MCF 10A (cell line): ENCODE measurements at places on chromosomes 11 and 22.

DNA sequence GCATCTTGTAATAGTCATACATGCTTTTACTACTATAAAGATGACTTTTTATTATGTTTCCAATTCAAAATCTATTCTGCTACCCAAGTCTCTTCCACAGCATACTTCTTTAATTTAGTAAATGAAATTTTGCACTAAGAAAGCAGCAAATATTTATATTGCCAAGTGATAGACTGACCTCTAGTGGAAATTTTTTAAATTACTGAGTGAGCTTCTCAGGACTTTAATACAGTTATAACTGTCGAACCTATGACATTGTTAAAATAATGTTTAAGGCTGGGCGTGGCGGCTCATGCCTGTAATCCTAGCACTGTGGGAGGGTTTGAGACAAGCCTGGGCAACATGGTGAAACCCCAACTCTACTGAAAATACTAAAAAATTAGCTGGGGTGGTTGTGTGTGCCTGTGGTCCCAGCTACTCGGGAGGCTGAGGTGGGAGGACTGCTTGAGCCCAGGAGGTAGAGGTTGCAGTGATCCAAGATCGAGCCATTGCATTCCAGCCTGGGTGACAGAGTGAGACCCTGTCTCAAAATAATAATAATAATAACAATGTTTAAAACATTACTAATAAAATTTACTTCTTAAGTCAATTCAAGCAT, 27.3 kb downstream of the STK33 start:
- no peak overlapping the region for H3K27ac ChIP-seq
- peaks cover 6% of the 10 kb centered on the region for H3K4me1 ChIP-seq
- DNase-seq = peak; percentile 59
- peaks cover 38% of the 10 kb centered on the region for H3K27me3 ChIP-seq
- no peaks in the 10 kb centered on the region for H3K36me3 ChIP-seq

DNA sequence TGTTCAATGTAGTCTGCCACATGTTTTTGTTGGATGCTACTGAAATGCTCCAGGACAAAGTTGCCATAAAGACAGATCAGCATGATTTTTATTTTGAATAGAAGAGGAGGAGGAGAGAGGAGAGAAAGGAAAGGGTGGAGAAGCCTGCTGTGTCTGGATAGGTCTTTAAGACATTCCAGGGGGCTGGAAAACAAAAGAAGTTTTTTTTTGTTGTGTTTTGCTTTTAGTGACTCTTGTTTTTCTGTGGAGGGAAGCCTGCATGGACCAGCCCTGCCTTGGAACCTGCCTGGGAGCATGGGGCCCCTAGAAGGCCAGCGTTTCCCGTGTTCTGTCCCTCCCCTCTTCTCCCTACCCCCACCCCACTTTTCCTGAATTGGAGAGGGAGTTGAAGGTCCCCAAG, 2.3 kb downstream of the TSPAN18 start:
- no peaks in the 10 kb centered on the region for H3K4me1 ChIP-seq
- H3K27me3 ChIP-seq = peaks cover 33% of the 10 kb centered on the region
- no peak overlapping the region for H3K4me3 ChIP-seq
- H3K36me3 ChIP-seq = peaks cover 6% of the 10 kb centered on the region
- DNase-seq = no peak
- H3K27ac ChIP-seq = no peak overlapping the region

- H3K27me3 ChIP-seq = no peaks in the 10 kb centered on the region
- no peak for DNase-seq
- H3K27ac ChIP-seq = no peak overlapping the region
- no peaks in the 10 kb centered on the region for H3K36me3 ChIP-seq
- no peaks in the 10 kb centered on the region for H3K4me1 ChIP-seq
These were observed 52.3 kb upstream of the SOX6 start for GRCh38 chr11:16408619-16409018.

- peak; percentile 47 for DNase-seq
- no peaks in the 10 kb centered on the region for H3K36me3 ChIP-seq
- H3K27me3 ChIP-seq = peaks cover 76% of the 10 kb centered on the region
These were observed 718.8 kb downstream of the CNTN5 start for GRCh38 chr11:99739464-99740089.

DNA sequence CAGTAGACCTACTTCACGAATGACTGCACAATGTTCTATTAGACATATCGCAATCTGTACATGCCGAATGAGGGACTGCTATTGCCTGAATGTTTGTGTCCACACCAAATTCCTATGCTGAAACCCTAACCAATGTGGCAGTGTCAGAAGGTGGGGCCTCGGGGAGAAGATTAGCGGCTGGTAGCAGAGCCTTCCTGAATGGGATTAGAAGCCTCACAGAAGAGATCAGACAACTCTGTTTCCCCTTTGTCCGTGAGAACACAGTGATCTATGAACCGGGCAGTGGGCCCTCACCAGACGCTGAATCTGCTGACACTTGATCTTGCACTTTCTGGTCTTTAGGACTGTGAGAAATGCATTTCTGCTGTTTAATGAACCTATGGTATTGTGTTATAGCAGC, 33.1 kb downstream of the LRFN4 start:
- no peak for DNase-seq
- peaks cover 33% of the 10 kb centered on the region for H3K4me1 ChIP-seq
- no peaks in the 10 kb centered on the region for H3K27me3 ChIP-seq
- peaks cover 7% of the 10 kb centered on the region for H3K36me3 ChIP-seq
- H3K27ac ChIP-seq = no peak overlapping the region

DNA sequence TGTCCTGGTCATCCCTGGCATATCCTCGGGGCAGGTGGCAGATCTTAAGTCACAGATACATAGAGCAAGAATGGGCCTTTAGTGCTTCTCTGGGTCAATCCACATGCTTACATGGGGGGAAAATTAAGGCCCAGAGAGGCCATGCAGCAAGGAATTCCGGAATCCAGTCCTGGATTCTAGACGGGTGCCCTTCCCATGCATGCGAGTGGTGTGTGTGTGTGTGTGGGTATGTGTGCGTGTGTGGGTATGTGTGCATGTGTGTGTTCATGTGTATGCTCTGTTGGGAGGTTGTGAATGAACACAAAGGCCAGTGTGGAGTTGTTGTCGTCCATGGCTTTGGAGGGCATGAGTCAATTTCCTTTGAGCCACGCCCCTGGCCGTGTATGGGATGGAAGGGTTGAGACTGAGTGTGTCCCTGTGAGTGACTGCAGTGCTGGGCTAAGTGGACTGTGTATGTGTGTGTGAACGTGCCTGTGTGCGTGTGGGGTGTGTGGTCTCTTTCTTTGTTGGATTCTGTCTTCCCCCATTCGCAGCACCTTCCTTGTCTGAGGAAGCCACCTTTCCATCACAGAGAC, 33.4 kb upstream of the EIF3D start:
- peak overlapping the region; percentile 10 for H3K27ac ChIP-seq
- peaks cover 15% of the 10 kb centered on the region for H3K4me1 ChIP-seq
- peak; percentile 70 for DNase-seq
- peaks cover 8% of the 10 kb centered on the region for H3K27me3 ChIP-seq

- no peak for DNase-seq
- H3K27me3 ChIP-seq = no peaks in the 10 kb centered on the region
- peaks cover 27% of the 10 kb centered on the region for H3K4me1 ChIP-seq
- peaks cover 12% of the 10 kb centered on the region for H3K36me3 ChIP-seq
These were observed 267.8 kb downstream of the TBC1D22A start for GRCh38 chr22:47030143-47030661.

- peaks cover 56% of the 10 kb centered on the region for H3K36me3 ChIP-seq
- H3K27me3 ChIP-seq = no peaks in the 10 kb centered on the region
- DNase-seq = peak; percentile 63
- H3K4me3 ChIP-seq = peak overlapping the region; percentile 98
These were observed 844 bp downstream of the PCF11 start for GRCh38 chr11:83157594-83158356.

GRCh38 chr11:132540581-132540980, 991.7 kb downstream of the OPCML start:
- no peak for DNase-seq
- no peak overlapping the region for H3K27ac ChIP-seq
- no peak overlapping the region for H3K4me3 ChIP-seq

GRCh38 chr11:99432677-99433076, 411.9 kb downstream of the CNTN5 start:
- H3K4me3 ChIP-seq = no peak overlapping the region
- H3K36me3 ChIP-seq = no peaks in the 10 kb centered on the region
- peaks cover 62% of the 10 kb centered on the region for H3K27me3 ChIP-seq
- no peaks in the 10 kb centered on the region for H3K4me1 ChIP-seq
- no peak overlapping the region for H3K27ac ChIP-seq

DNA sequence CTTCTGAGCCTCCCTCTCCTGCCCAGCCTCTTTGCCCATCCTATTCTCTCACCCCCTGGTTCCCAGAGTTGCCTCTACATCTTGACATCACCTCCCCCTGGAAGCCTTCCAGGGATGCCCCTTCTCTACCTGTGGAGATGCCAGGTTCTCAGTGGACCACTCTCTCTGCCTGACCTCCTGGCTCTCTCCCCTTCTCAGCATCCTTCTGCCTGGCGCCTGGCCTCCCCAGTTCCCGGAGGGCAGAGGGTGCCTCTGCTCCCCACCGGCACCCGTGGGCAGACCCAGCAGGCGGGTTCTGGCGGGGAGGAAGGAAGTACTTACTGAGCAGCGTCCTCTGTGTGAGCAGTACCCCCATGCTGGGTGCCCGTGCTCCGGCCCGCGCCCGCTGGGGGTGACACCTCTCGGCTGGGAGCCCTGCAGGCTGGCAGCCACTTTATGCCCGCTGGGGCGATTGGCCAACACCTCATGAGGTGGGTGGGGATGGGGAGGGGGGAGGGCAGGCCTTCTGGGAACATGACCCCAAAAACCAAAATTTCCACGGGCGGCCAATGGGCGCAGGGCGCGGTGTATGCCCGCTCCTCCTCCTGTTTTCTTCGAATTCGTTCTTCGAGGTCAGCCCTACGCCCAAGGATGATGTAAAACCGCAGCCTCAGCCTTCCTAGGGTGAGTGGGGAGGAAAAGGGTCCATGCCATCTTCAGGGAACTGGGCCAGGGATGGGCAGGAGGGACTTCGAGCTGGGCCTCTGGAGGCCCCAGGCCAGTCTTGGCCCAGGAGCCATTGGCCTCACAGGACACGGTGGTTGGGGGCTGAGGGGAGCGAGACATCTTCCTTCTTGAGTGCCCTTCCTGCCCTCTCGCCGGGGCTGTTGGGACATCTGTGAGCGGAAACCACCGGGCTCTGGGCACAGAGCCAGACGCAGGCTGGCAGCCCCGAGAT, at the start of gene OSM:
Gene OSM (minus strand): TSS at position 407 of the 937 bp plus-strand sequence. CDS start 52 bp downstream, at position 355.
- no peaks in the 10 kb centered on the region for H3K36me3 ChIP-seq
- no peak for DNase-seq
- H3K4me1 ChIP-seq = peaks cover 6% of the 10 kb centered on the region
- no peak within 1 kb of the TSS for H3K27ac ChIP-seq
- no peaks in the 10 kb centered on the region for H3K27me3 ChIP-seq

GRCh38 chr11:120923866-120924508, 99.9 kb upstream of the TBCEL start:
- H3K27ac ChIP-seq = no peak overlapping the region
- H3K36me3 ChIP-seq = no peaks in the 10 kb centered on the region
- H3K4me1 ChIP-seq = no peaks in the 10 kb centered on the region
- DNase-seq = no peak
- peaks cover 27% of the 10 kb centered on the region for H3K27me3 ChIP-seq

- no peak overlapping the region for H3K27ac ChIP-seq
- no peak overlapping the region for H3K4me3 ChIP-seq
- no peak for DNase-seq
- no peaks in the 10 kb centered on the region for H3K36me3 ChIP-seq
These were observed 122.7 kb upstream of the GUCY1A2 start for GRCh38 chr11:107140983-107141382.

DNA sequence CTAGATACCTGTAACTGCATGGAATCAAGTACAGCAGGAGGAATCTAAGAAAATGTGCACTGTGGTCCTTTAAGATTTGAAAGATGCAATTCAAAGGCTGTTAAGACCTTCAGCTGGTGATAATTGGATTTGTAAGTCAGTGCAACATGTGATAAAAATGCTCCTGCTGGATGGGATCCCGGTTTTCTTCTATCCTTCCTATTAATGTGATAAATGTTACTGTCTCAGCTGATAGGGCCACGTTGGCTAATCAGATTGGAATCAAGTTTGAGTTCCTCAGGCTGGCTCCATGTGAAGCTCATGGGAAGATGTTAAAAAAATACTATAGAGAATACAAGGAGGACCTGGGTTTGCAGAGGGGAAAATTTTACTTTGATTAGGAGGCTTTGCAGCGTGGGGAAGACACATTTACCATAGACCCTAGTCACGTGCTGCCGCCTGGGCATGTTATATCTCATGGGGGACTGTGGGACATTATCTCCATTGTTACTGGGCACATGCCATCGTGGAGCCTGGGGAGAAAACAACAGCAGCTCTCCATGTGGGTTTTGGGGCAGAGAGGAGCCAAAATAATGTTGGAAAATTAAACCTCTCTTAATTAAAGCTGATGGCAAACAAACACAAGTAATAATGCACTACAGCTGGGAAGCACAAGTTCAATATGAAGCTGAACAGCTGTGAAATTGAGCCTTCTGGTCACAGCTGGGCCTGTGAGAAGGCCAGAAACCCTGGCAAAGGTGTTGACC, 652.5 kb downstream of the NTM start:
- H3K4me1 ChIP-seq = no peaks in the 10 kb centered on the region
- H3K4me3 ChIP-seq = no peak overlapping the region
- H3K27ac ChIP-seq = no peak overlapping the region

DNA sequence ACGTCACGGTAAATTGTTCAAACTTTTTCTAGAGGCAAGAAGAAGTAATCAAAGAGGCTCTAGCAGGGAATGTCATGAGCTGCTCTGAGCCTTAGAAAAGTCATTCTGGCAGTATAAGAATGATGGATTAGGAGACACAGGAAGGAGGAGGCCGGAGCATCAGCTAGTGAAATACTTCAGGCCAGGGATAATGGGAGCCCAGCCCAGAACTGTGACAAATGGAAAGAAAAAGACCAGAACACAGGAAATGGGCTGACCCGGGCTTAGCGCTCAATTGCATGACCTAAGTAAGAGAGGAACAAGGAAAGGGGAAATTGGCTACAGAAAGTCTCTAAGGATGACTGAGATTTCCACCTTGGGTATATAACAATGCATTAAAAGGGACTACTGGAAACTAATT, 108.6 kb downstream of the LARGE1 start:
- H3K4me3 ChIP-seq = no peak overlapping the region
- H3K36me3 ChIP-seq = peaks cover 4% of the 10 kb centered on the region
- no peak overlapping the region for H3K27ac ChIP-seq
- no peaks in the 10 kb centered on the region for H3K4me1 ChIP-seq
- no peak for DNase-seq

DNA sequence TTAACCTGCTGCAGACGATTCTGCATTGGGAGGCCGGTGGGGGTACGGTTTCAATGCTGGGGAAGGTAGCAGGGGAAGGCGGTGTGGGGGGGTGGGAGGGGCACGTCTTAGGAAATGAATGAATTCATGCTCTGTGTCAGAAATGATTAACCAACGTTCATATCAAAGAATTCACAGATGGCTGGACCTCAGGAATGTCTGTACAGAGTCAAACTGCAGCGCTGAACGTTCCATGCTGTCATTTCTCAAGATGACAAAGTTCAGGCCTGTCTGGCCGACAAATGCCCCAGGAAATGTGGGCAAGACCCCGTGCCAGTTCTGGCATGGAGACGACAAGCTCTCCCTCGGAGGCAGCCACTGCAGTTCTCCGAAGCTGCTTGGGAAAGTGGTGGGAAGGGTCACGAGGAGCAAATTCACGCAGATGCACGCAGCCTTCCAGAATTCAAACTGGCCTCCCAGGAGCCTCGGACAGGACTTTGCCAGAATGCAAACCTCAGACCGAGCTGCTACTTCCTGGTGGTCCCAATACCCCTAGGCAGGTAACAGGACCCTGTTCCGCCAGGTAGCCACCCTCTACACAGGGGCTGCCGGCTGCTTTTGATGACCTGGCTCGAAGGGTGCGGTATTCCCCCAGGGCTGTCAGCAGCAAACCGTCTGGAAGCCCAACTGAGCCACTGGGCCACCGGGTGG, 81.5 kb downstream of the TRMU start:
- no peaks in the 10 kb centered on the region for H3K27me3 ChIP-seq
- H3K27ac ChIP-seq = no peak overlapping the region
- DNase-seq = no peak
- no peak overlapping the region for H3K4me3 ChIP-seq
- peaks cover 13% of the 10 kb centered on the region for H3K36me3 ChIP-seq
